ENCODE measurements at places on chromosomes 3 and 15.

GRCh38 chr3:18735005-18735404 lies 309.9 kb upstream of the SATB1 start:
- DNase-seq: no peak

- DNase-seq: no peak
Measured at GRCh38 chr3:53624061-53624857, 129.8 kb downstream of the CACNA1D start.

DNA sequence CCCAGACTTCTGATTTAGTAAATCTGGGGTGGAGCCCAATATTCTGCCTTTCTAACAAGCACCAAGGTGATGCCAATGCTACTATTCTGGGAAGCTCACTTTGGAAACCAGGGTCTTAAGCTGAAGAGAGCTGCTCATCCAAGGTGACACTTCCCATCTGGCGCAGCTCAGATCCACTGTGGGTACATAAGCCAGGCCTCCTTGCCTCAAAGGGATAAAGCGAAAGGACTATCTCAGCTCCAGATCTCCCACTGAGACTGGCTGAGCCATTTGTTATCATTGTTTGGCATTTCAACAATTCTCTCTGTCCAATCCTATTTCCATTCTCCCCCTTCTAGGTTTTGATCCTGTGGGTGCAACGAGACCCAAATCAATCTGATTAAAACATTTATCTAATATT lies 323.8 kb downstream of the GBE1 start:
- no peak for DNase-seq

GRCh38 chr3:40623567-40623966 lies 98.8 kb downstream of the ZNF621 start:
- DNase-seq: no peak

DNA sequence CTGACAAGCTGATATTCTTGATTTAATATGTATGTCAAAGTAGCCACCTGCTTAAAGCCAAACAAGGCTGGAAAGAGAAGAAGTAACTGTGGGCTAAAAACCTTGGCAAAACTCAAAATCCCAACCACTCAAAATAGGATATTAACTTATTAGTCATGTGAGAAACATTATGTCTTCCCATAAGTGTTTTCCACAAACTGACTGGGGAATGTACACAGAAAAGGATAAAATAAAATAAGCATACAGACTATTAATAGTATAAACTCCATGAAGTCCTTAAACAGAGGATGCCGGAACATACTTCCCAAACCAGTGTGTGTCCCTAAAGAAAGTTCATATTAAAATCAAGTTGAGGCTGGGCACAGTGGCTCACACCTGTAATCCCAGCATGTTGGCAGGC lies 263.7 kb upstream of the THBS1 start:
- DNase-seq: no peak

DNA sequence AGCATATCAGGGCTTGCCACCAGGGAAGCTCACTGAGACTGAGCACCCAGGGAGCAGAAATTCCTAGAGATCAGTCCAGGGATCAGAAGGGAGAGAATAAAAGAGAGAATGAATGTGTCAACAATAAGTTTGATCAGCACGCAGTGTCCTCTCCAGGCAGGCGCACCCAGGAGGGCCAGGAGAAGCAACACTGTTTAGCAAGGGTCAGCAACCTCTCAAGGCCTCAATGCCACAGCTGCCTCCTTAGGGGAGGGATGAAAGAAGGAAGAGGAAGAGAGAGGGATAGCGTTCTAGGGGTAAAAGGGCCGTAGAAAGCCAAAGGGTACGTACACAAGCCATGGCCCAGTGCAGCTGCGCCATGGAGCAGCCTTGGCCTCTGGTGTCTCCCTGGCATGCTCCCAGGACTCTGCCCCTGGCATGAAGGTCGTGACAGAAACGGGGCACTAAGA lies 399.8 kb downstream of the SHQ1 start:
- DNase-seq: no peak
